ENCODE measurements at places on chromosomes 13 and 19. TPM values are rescaled to one million over a fixed set of nuclear protein-coding genes. Genes with fewer than 3 reads are reported as not detected.
A peak's percentile ranks its signal among the peaks of the same experiment; 100 is the strongest.

Gene DNAJB1
- 79.4 TPM for total RNA-seq

Gene ZNF254
- total RNA-seq: 10.2 TPM

GRCh38 chr13:108266321-108266990, 3.1 kb upstream of the TNFSF13B start:
- ATAC-seq: no peak

Gene NANOS3
- total RNA-seq: 1.2 TPM

DNA sequence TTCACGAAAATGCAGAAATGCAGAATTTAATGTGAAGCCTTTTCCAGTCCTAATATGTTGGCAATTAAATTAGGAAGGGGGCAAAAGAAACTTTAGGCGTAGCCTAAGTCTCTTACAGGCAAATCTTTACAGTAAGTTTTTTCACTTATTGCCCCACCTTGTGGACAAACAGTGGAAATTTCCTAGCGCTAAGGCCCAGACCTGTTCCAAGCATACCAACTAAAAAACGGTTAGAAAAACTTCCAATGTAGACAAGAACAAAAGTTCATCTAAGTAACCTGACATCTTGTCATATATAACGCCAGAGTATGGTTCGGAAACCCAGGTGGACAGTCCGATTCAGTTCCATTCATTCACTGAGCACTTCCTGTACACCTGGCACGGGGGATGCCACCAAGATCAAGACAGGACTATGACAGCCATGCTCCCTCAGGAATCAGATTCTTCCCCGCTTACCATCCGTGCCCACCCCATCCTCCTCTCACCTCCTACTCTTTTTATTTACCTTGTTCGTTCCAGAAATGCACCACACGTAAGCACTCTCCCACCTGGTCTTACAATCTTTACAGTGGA, 4.9 kb downstream of the ZAR1L start:
- ATAC-seq: peak; percentile 73

All from activated T-helper 17 cell treated with anti-CD3 and anti-CD28 coated beads, Interleukin-2, amount 50 U/mL, for 72 hours (primary cell).